Hindlimb muscle (tissue), 1 donor: ENCODE measurements at places on chromosomes 16 and 17. TPM values are rescaled to one million over a fixed set of nuclear protein-coding genes. Genes with fewer than 3 reads are reported as not detected.

Gene ALOXE3
- not detected for polyA plus RNA-seq

Gene TSC2
- polyA plus RNA-seq: 92.4 TPM

Gene CD300LB
- 0.23 TPM for polyA plus RNA-seq

Gene CD68
- polyA plus RNA-seq: 55.2 TPM

Gene ATP2A1
- polyA plus RNA-seq: 758 TPM

Gene HYDIN
- 2.8 TPM for polyA plus RNA-seq

Gene CMTM2
- 0.71 TPM for polyA plus RNA-seq

Gene SCPEP1
- polyA plus RNA-seq: 11.4 TPM

Gene LGALS9B
- not detected for polyA plus RNA-seq

Gene TMED6
- 1.5 TPM for polyA plus RNA-seq

Gene INCA1
- polyA plus RNA-seq: 4.9 TPM

Gene ETV4
- 4.3 TPM for polyA plus RNA-seq

Gene TPPP3
- 384 TPM for polyA plus RNA-seq

Gene PRKCB
- polyA plus RNA-seq: 1.4 TPM

Gene NPIPB2
- polyA plus RNA-seq: 3.4 TPM

Gene MMP25
- polyA plus RNA-seq: 2.1 TPM

Gene TMEM235
- polyA plus RNA-seq: not detected

Gene CHRNE
- 3.3 TPM for polyA plus RNA-seq

Gene ZNF785
- polyA plus RNA-seq: 12.9 TPM

Gene PRAC2
- not detected for polyA plus RNA-seq

Gene LRRC75A
- 5.8 TPM for polyA plus RNA-seq

Gene TMEM238L
- 0.13 TPM for polyA plus RNA-seq
